Activated CD4-positive, CD25-positive, alpha-beta regulatory T cell treated with anti-CD3 and anti-CD28 coated beads, Interleukin-2, amount 50 U/mL, for 72 hours (primary cell): ENCODE measurements at places on chromosomes 2 and 18.

DNA sequence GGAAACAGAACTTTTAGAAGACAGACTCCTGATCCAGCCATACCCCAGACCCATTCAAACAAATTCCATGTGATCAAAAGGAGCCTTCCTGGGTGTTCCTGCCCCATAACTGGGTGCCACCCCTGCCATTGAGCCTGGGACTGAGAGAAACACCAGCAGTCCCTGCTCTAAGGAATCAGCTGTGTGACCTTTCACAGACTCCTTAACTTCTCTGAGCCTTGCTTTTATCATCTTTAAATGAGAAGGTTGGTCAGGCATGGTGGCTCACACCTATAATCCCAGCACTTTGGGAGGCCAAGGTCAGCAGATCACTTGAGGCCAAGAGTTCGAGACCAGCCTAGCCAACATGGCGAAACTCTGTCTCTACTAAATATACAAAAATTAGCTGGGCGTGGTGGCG lies 20.6 kb downstream of the CIDEA start:
- no peak for DNase-seq

DNA sequence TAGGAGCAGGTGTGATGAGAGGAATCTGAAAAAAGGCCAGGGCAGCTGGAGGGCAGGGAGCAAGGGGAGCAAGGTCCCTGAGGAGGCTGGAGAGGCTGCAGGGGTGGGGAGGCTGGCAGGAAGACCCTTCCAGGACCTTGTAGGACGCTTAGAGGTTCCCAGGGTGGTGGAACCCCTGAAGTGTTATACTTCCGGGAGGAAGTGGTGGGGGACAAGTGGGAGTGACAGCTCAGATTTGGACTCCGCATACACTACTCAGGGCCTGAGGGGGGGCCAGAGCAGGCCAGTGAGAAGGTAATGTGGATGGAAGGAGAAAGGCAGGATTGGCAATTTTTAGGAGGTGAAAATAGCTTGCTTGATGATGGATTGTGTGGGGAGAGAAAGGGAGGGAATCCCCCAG lies 1.9 kb upstream of the NCAPH start:
- no peak for DNase-seq

GRCh38 chr18:25495606-25496005 lies 143.6 kb upstream of the ZNF521 start:
- no peak for DNase-seq

DNA sequence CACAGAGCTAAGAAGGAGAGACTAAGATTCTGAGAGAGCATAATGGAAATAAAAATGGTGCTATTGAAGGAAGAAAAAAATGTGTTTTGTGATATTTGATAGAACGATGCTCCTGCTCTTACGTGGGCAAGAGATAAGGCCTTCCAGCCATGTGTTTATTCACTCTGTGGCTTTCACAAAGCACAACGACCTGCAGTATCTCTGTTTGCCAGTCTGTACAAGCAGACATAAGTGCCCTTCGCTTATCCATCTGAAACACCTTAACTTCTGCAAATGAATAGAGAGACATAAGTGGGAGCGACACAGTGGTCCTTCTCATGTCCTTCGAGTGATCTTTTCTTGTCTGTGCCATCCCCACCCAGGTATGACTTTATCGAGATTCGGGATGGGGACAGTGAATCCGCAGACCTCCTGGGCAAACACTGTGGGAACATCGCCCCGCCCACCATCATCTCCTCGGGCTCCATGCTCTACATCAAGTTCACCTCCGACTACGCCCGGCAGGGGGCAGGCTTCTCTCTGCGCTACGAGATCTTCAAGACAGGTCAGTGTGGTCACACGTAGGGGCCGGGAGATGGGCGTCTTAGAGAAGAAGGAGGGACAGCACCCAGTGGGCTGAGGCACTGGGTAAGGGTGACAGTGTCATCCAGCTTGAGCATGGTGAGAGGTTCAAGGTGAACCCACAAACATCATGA lies 33.7 kb downstream of the NRP2 start:
- DNase-seq, result no peak

- DNase-seq, result no peak
Observed at GRCh38 chr2:34787341-34787740, 1188.2 kb upstream of the FAM98A start.
